ENCODE measurements at places on chromosomes 13 and 19.

GRCh38 chr19:58361900-58362271 is 665 bp downstream of the ZNF497 start:
- peak; percentile 44 for DNase-seq

DNA sequence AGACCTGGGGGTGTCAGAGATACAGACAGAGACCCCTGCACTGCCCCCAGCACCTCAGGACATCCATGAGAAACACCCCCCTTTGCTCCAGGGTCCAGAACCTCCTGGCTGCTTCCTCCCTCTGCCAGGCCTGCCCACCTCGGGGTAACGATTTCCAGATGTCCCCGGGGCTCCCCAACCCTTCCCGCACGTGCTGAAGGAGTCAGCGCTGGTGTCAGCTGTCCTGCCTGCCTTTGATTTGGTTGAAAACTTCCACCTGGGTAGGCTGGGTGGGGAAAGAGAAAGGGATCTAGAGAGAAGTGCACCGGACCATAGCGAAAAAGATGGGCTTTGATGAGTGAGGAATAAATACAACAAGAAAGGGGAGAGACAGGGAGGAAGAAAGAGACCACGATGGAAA is 1.5 kb upstream of the CGB7 start:
- no peak for DNase-seq

DNA sequence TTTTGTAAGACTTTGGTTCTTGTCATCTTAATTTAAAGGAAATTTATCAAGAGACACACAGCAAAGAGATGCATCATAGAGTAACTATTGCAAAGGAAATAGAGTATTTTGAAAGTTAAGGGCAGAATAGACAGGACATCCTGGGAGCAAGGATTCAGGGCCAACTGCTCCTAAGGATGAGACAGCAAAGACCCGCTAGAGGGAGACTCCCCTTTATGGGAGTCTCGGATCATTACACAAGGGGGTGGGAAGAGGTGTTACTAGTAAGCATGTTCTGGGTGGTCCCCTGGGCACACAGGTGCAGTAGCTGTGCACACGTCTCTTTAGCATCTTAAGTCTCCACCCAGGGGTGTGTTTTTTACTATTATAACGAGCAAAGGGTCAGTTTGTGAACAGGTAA is 9.6 kb downstream of the ZSCAN5C start:
- DNase-seq = no peak

- DNase-seq = no peak
Measured at GRCh38 chr19:35718345-35719041, 690 bp downstream of the KMT2B start.

Data from NCI-H510A treated with DMSO at 0.1 percent for 48 hours (cell line).